Fibroblast of upper back skin (primary cell): ENCODE measurements at places on chromosomes 3 and 15.

GRCh38 chr15:36370051-36370730 lies 209.2 kb upstream of the CDIN1 start:
- DNase-seq: no peak

DNA sequence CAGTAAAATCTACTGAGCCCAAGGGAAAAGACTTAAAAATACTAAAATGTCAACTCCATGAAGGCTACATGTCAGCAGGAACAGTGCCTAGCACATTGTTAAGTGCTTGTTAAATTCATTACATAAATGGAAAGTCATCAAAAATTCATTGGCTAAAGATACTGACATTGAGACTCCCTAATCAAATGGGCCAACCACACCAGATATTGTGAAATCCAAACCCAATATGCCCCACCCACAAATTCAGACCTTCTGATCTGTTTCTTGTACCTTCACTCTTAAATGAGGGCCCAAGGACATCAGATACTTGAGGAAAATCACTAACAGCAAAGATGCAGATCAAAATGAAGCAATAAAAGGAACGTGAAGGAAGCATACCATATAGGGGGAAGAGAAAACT lies 20.7 kb downstream of the MRPS22 start:
- no peak for DNase-seq

DNA sequence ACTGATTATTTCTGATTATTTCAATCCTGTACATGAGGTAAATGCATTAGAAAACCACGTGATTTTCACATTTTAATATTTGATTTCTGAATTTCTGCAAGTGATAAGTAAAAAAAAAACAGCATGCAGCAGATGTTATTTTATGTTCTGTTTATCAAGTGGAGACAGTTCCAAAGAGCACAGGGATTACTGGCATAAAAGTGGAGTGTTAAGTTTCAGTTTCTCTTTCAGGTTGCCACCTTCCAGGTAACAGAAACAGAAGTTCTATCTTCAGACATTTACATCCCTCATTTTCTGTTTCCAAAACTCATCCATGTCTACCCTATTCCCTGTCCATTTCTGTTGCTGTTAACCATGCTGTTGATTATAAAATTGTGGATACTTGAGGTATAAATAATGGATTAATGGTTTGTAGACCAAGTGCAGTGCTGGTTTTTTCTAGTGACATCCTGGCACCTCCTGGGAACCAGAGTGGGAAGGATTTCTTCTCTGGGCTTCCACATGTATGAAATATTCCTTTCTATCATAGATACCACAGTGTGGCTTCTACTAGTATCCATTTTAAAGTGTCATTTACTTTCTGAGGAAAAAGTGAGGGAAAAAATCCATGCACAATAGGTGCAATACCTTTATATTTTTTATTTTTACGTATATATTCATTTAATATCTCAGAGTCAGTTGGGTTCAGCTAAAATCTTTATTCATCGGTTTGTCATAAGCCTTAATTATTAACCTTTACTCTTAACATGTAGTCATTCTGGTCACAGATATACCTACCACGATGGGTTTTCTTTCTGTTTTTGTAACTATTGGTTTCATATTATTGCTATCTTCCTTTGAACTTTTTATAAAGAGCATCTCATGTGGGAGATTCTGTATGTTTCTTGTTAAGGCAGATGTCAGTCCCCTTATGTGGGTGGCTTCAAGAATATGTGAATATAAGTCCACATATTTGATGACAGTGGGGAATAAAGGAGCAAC lies 1010.0 kb downstream of the SQOR start:
- DNase-seq: no peak

GRCh38 chr15:38216763-38217162 lies 35.9 kb upstream of the SPRED1 start:
- DNase-seq: peak; percentile 41

- DNase-seq: peak; percentile 75
Observed at GRCh38 chr3:190302212-190302867, 19.9 kb downstream of the CLDN1 start.

GRCh38 chr3:193946945-193947344 lies 189.0 kb upstream of the HES1 start:
- no peak for DNase-seq

DNA sequence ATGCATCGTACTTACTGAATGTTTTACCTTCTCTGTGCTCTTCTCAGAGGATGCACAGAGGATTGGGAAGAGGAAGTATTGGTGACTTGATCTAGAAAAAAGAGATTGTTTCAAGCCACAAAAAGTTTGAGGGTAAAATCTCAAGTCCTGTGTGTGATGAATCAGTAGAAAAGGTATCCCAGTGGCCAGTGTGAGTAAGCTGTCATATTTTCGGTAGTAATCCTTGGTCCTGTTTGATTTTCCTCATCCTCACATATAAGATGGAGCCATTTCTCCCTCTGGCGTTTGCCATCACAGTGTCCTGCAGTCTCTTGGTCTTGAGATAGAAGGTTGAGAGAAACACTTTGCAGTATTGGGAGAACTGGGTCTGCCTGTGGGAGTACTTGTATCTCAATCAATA lies 166.8 kb downstream of the LPP start:
- peak; percentile 86 for DNase-seq
